Right kidney (tissue), 9 donors: ENCODE measurements at places on chromosomes 7 and 10.

- no peak for DNase-seq
These were observed 2.8 kb downstream of the EEPD1 start for GRCh38 chr7:36155811-36156361.

DNA sequence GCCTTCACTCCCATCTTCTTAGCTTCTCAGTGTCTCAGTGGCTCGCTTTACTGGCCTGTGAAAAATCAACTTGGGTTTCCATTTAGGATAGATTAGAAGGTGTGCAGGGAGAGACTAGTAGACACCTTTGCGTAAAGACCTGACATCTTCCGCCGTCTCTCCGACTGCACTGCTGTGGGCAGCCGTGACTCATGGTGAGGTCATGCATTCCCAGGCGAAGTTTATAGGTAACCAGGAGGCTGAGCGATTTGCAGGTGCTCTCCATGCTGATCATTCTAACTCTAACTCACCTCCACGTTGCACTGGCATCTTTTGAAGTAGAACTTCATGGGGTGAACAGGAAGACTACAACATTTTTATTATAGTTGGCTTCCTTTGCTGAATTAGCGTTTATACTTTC is 68.0 kb upstream of the ZNF438 start:
- no peak for DNase-seq

- no peak for DNase-seq
These were observed 16.2 kb downstream of the HSPB1 start for GRCh38 chr7:76318488-76319353.

DNA sequence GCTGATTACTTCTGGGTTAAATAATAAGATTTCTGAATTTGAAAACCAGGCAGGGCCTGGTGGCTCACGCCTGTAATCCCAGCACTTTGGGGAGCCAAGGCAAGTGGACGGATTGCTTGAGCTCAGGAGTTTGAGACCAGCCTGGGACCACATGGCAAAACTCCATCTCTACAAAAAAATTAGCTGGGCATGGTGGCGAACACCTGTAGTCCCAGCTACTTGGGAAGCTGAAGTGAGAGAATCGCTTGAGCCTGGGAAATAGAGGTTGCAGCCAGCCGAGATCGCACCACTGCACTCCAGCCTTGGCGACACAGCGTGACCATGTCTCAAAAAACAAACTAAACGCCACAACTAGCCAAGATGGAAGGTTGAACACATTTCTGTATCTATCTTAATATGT is 3.5 kb downstream of the CYCS start:
- DNase-seq = no peak

DNA sequence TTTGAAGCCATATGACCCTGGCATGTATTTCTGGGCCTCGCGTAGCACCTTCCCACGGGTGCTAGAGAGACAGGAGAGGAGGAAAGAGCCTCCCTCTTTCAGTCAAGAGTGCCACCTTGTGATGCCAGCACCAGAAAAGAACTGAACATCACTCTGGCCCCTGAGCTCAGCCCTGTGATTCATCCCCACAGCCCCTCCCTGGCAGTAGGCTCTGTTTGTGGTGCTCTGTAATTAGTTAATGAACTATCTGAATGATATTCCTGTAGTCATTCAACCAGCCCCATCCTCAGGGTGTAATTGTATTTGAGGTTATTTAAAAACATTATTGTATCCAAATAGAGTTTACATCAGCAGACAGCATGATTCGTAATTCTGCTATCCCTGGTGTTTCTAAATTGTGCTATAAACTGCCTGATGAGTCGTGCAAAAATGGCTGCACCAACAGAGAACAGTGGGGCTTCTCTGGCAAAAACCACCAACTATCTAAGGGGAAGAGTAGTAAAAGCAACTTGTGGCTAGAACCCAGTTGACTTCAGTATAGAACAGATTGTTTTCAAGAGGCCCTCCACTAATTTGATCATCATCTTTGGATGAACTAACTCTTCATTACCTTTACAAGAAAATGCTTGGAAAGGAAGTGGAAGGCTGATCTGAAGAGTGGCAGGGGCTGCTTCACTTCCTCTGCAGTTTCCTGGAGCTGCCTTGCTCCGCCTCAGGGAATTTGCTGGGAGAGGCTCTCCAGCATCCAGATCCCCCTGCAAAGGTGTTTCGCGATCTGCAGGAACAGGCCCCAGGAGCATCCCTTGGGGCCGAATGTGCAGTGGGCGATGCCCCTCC is 23.7 kb upstream of the TIAL1 start:
- no peak for DNase-seq

DNA sequence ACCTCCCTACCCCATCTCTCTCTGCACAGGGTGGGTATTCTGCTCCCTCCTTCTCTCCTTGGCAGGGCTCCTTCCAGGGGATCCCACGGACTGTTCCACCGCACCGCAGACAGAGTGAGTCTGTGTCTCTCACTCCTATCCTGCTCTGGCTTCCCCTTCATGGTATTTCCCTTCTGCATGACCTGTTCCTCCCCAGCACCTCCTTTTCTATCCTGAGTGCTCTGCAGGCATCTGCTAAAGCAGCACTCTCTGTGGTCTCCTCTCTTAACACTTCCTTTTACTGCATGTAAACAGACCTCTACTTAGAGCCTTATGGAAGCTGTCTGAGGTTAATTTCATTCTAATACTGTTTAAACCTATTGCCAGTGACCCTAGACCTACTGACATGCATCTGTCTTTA is 171.5 kb downstream of the CCSER2 start:
- DNase-seq = no peak

DNA sequence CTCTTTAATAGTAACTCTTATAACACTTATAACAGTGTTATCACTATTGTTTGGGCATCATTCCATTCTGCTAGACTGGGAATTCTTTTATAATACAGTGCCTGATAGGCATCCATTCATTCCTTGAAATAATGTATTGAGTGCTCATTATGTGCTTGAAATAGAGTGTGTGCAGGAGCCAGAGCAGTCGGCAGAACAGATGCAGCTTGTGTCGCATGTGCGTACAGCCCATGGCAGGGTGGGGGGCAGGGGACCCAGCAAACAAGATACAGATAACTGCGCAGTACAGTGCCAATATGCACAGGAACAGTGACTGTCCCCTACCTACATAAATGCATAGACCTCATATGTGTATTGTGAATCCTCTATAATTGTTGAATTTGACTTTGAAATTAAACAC is 99.3 kb downstream of the KAT6B start:
- DNase-seq = no peak

- DNase-seq = no peak
These were observed 240.3 kb upstream of the KAT6B start for GRCh38 chr10:74586088-74586585.

DNA sequence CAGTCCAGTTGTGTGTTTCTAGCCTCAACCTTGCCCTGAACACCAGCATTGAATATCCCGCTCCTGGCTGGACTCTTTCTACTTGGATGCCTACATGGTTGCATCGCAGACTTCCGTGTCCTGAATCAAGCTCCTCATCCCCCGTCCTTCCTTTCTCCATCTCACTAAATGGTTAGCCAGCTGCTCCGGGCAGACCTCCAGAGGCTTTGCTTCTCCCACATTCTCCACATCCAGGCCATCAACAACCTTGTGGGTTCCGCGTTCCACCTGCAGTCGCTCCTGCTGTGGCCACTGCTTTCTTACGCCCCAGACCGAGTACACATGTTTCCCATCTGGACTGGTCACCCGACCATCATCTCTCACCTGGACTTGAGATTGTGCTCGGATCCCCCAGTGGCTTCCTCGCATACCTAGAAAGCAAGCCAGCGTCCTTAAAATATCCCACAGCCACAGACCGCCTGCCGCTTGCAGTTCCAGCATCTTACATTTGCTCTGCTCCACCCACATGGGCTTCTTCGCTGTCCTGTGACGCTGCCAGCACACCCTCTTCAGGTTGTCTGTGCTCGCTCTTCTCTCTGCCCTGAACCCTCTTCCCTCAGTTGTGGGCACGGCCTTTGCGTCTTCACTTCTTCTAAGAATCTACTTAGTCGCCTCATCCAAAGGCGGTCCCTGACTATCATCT is 25.9 kb downstream of the CELF2 start:
- DNase-seq = no peak

- no peak for DNase-seq
These were observed 88.5 kb downstream of the ST7 start for GRCh38 chr7:117041822-117042221.

DNA sequence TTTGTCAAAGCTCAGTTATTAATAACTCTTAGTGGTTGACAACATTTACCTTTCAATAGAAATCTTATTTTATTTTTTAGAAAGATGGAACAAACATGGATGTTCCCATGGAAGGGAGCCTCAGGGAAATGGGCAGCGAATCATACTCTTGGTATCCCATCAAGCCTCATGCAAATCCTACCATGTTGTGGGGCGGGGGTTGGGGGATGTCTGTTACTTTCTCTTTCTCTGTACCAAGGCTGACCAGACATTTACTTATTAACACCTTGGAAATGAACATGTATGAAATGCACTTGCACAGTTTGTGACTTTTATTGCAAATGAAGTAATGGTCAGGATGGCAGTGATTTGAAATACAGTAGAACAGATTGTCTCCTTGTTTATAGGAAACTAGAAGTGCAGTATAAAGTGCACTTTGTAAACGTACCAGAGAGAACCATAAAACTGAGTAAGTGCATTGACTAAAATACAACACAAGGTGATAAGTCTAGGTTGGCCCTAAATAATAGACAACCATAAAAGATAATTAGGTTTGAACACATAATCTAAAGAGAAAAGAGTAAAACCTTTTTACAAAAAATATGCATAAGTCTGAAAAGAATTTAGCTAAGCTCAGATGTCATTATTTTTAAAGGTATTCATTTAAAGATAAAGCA is 32.4 kb downstream of the SEMA3D start:
- no peak for DNase-seq

DNA sequence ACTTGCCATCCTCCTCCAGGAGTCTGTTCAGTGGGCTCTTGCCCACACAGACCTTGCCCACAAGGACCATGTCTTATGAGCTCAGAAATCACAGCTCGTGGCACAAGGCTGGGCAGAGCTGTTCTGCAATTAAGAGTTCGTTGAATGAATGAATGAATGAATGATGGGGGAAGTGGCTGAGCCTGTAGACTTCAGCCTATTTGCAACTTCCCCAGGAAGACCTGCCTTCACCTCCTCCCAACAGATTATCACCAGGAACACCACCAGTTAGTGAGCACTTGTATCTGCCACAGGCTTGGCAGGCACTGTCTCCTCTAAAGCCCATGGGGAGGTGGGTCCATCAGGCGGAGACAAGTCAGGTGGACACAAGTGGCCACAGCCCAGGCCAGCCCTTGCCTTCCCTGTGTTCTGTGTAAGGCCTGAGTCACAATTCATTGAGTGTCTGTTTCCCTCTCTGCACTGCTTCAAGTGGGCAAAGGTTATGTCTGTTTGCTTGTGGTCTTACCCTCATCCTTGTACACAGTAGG is 1.8 kb upstream of the FGF8 start:
- no peak for DNase-seq

GRCh38 chr7:135001390-135002165 is 15.3 kb downstream of the AGBL3 start:
- no peak for DNase-seq

DNA sequence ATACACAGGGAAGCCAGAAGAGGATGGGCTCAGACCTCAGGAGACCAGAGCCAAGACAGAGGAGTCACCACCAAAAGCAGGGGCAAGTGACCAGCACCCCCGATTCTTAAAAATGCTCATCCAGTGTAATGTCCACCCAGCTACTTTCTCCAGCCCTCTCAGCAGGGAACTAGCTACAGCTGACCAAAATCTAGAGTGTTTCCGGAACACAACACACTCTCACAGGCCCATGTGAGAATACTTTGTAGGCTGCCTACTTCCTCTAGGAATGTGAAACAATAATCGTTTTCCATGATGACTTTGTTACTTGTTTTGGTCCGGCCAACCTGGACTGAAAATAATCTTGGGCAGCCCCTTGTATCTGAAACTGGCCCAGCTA is 14.5 kb downstream of the PSAP start:
- DNase-seq = no peak
